Thyroid gland (tissue), 4 donors: ENCODE measurements at places on chromosomes 3 and 15. TPM values are rescaled to one million over a fixed set of nuclear protein-coding genes. Genes with fewer than 3 reads are reported as not detected.
A peak's percentile ranks its signal among the peaks of the same experiment; 100 is the strongest.

GRCh38 chr3:194738254-194739093 lies 52.8 kb downstream of the FAM43A start:
- H3K36me3 ChIP-seq = no peaks in the 10 kb centered on the region
- H3K27me3 ChIP-seq = no peaks in the 10 kb centered on the region
- H3K27ac ChIP-seq = no peak overlapping the region
- peak; percentile 82 for DNase-seq
- H3K4me1 ChIP-seq = peaks cover 13% of the 10 kb centered on the region

DNA sequence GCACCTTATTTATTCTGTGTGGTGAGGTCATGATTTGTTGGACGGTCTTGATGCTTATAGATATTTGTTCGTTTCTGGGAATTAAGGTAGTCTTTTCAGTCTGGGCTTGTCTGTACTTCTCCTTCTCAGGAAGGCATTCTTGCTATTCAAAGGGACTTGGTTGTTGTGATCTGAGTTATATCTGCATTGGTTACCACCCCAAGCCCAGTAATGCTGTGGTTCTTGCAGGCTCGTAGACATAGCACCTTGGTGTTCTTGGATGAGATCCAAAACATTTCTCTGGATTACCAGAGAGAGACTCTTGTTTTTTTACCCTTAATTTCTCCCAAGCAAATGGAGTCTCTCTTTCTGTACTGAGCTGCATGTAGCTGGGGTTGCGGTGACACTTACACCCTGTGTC lies 128.0 kb upstream of the CBLB start:
- H3K27ac ChIP-seq = no peak overlapping the region
- no peaks in the 10 kb centered on the region for H3K4me1 ChIP-seq
- no peak for DNase-seq
- no peaks in the 10 kb centered on the region for H3K27me3 ChIP-seq

DNA sequence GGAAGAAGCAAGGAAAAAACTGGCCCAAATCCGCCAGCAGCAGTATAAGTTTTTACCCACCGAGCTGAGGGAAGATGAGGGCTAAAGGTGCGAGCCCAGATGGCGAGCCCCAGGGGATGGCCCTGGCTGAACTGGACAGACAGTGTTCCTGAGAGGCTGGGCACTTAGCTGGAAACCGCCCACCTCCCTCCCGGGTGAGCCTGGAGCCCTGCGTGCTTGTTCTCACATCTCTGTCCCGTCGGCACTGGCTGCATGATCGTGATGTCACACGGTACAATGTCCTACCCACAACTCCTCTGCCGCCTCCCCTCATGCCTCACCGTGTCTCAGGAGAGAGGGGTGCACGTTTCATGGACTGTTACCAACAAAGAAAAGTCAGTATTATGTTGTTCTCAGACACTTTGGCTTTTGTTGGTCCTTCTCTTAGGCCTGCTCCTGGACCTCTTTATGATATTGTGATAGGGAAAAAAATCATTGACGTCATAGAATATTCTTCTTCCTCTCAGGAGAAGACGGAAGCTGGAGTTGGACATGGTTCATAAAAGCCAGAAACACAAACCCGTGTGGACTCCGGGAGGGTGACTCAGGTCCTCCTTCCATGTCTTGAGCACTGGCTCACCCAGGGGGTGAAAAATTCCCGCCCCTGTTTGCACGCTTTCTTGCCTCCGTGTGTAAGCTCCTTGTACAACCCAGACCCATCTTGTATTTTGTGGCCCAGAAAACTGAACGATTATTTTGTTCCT lies 201.8 kb upstream of the TPM1 start:
- no peaks in the 10 kb centered on the region for H3K4me1 ChIP-seq
- H3K4me3 ChIP-seq = no peak overlapping the region
- no peak overlapping the region for H3K27ac ChIP-seq
- H3K27me3 ChIP-seq = no peaks in the 10 kb centered on the region
- DNase-seq = no peak
- peaks cover 14% of the 10 kb centered on the region for H3K36me3 ChIP-seq

The HCLS1 gene
- total RNA-seq = 42.5 TPM

DNA sequence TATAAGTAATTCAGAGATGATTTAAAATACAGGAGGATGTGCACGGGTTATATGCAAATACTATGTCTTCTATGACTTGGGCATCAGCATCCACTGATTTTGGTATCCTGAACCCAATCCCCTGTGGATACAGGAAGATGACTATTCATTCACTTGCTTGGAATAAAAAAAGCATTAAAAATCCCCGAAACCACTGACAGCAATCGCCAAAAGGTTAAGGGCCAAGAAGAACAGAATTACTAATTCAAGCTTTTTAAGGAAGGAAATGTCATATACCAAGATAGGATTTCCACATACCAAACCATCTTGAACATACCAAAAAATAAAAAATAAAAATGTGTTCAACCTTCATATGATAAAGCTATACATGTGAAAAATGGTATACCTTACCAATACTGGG lies 93.7 kb downstream of the DLG1 start:
- no peak overlapping the region for H3K27ac ChIP-seq
- peaks cover 25% of the 10 kb centered on the region for H3K4me1 ChIP-seq
- H3K36me3 ChIP-seq = no peaks in the 10 kb centered on the region
- DNase-seq = no peak
- no peak overlapping the region for H3K4me3 ChIP-seq

The TTLL3 gene
- total RNA-seq = 55.8 TPM

GRCh38 chr3:44208086-44208485 lies 33.6 kb upstream of the TOPAZ1 start:
- DNase-seq = no peak
- H3K36me3 ChIP-seq = no peaks in the 10 kb centered on the region
- H3K27ac ChIP-seq = no peak overlapping the region
- H3K4me1 ChIP-seq = no peaks in the 10 kb centered on the region
- H3K4me3 ChIP-seq = no peak overlapping the region

- no peaks in the 10 kb centered on the region for H3K36me3 ChIP-seq
- no peaks in the 10 kb centered on the region for H3K27me3 ChIP-seq
- DNase-seq = peak; percentile 44
- H3K4me3 ChIP-seq = peak overlapping the region; percentile 0
- peak overlapping the region; percentile 17 for H3K27ac ChIP-seq
Measured at GRCh38 chr3:33658991-33659848, 58.8 kb downstream of the CLASP2 start.

GRCh38 chr3:116661196-116661595 lies 48.4 kb upstream of the TUSC7 start:
- no peak overlapping the region for H3K4me3 ChIP-seq
- H3K4me1 ChIP-seq = no peaks in the 10 kb centered on the region
- H3K36me3 ChIP-seq = no peaks in the 10 kb centered on the region
- H3K27ac ChIP-seq = no peak overlapping the region

The WDR93 gene
- 2.3 TPM for total RNA-seq

- H3K27me3 ChIP-seq = no peaks in the 10 kb centered on the region
- H3K4me3 ChIP-seq = no peak overlapping the region
- H3K36me3 ChIP-seq = peaks cover 5% of the 10 kb centered on the region
- H3K27ac ChIP-seq = no peak overlapping the region
- H3K4me1 ChIP-seq = peaks cover 4% of the 10 kb centered on the region
Measured at GRCh38 chr15:60514261-60514881, 35.4 kb upstream of the ICE2 start.

- no peak overlapping the region for H3K4me3 ChIP-seq
- no peak overlapping the region for H3K27ac ChIP-seq
- DNase-seq = no peak
- H3K4me1 ChIP-seq = no peaks in the 10 kb centered on the region
- H3K27me3 ChIP-seq = no peaks in the 10 kb centered on the region
Measured at GRCh38 chr15:76802411-76802810, 102.7 kb downstream of the SCAPER start.

DNA sequence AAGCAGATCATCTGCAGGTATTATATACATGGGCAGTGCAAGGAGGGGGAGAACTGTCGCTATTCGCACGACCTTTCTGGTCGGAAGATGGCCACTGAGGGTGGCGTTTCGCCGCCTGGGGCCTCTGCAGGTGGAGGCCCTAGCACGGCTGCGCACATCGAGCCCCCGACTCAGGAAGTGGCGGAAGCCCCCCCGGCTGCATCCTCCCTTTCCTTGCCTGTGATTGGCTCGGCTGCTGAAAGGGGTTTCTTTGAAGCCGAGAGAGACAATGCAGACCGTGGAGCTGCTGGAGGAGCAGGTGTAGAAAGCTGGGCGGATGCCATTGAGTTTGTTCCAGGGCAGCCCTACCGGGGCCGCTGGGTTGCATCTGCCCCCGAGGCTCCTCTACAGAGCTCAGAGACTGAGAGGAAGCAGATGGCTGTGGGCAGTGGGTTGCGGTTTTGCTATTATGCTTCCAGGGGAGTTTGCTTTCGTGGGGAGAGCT lies 639 bp downstream of the MKRN3 start:
- H3K36me3 ChIP-seq = no peaks in the 10 kb centered on the region
- DNase-seq = no peak
- H3K27ac ChIP-seq = no peak overlapping the region
- no peaks in the 10 kb centered on the region for H3K27me3 ChIP-seq
- no peaks in the 10 kb centered on the region for H3K4me1 ChIP-seq
- no peak overlapping the region for H3K4me3 ChIP-seq

The C2CD4A gene
- total RNA-seq = not detected

GRCh38 chr3:176661432-176661964 lies 535.8 kb downstream of the TBL1XR1 start:
- DNase-seq = no peak
- H3K27me3 ChIP-seq = no peaks in the 10 kb centered on the region
- H3K4me1 ChIP-seq = no peaks in the 10 kb centered on the region
- H3K4me3 ChIP-seq = no peak overlapping the region

- H3K27ac ChIP-seq = no peak overlapping the region
- no peaks in the 10 kb centered on the region for H3K27me3 ChIP-seq
- DNase-seq = no peak
- H3K4me3 ChIP-seq = no peak overlapping the region
- peaks cover 95% of the 10 kb centered on the region for H3K36me3 ChIP-seq
Measured at GRCh38 chr3:9690451-9691450, 12.9 kb upstream of the CPNE9 start.

The LRTM1 gene
- total RNA-seq = not detected

The RAD51 gene
- total RNA-seq = 1.4 TPM

DNA sequence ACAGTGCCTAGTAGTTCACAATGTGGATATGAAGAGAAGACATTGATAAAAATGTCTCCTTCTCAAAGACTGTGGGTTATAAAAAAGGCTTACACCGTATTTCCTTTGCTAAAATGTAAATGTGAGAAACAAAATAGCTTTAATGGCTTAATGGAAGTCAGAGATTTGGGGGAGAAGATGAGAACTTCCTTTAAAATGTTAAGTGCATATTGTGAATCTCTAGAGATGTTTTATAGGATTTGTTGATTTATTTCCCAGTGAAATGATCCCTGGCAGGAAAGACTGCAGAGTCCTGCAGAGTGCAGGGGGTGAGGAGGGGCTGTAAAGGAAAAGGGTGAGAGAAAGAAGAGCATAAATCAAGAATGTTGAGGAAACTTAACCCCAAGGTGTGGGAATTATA lies 305.1 kb downstream of the GAP43 start:
- no peaks in the 10 kb centered on the region for H3K36me3 ChIP-seq
- no peaks in the 10 kb centered on the region for H3K4me1 ChIP-seq
- no peak overlapping the region for H3K27ac ChIP-seq
- H3K27me3 ChIP-seq = no peaks in the 10 kb centered on the region
- no peak for DNase-seq

DNA sequence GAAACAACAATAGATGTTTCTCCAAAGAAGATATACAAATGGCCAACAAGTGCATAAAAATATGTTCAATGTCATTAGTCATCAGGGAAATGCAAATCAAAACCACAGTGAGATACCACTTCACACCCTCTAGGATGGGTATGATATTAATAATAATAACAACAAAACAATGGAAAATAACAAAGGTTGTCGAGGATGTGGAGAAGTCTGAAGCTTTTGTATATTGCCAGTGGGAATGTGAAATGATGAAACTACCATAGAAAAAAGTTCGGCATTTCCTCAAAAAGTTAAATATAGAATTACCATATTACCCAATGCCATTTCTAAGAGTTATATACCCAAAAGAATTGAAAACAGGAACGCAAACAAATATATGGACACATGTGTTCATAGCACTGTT lies 10.8 kb downstream of the BHLHE40 start:
- H3K27ac ChIP-seq = no peak overlapping the region
- no peaks in the 10 kb centered on the region for H3K36me3 ChIP-seq
- peaks cover 39% of the 10 kb centered on the region for H3K4me1 ChIP-seq
- DNase-seq = no peak
- no peak overlapping the region for H3K4me3 ChIP-seq
- H3K27me3 ChIP-seq = no peaks in the 10 kb centered on the region

GRCh38 chr15:41286665-41287333 lies 45.6 kb downstream of the OIP5 start:
- peaks cover 29% of the 10 kb centered on the region for H3K36me3 ChIP-seq
- H3K4me1 ChIP-seq = peaks cover 12% of the 10 kb centered on the region
- no peak overlapping the region for H3K4me3 ChIP-seq

The CCDC13 gene
- total RNA-seq = 4.0 TPM

GRCh38 chr3:120524171-120524923 lies 71.8 kb upstream of the NDUFB4 start:
- H3K4me1 ChIP-seq = peaks cover 3% of the 10 kb centered on the region
- no peaks in the 10 kb centered on the region for H3K36me3 ChIP-seq

DNA sequence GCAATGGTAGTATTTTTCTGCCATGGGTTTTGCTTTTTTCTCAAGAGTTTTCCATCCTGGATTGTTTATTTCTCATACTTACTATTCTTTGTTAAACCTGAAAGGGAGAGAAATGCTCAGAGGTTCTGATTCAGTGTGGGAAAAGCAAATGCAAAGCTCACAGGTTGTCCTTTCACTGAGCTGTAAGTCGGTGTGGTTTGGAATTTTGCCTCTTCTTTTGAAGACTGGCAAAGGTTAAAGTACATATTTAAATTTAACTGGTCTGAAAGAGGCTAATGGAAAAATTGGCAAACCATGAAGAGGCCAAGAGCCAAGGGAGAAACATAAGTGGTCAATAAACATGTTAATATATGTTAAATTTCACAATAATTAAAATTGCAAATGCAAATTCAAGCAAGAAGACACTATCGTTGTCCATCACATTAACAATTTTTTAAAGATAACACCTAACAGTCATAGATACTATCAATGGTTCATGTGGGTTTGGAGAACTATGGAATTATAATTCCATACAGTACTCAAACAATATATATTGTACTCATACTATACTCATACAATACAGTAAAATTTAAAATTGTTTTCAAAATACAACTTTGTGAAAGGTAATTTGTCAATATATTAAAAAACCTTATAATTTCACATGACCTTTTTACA lies 246.8 kb upstream of the STT3B start:
- no peak for DNase-seq
- no peaks in the 10 kb centered on the region for H3K27me3 ChIP-seq
- no peak overlapping the region for H3K4me3 ChIP-seq
- no peak overlapping the region for H3K27ac ChIP-seq

- H3K27me3 ChIP-seq = no peaks in the 10 kb centered on the region
- no peaks in the 10 kb centered on the region for H3K36me3 ChIP-seq
- no peak overlapping the region for H3K27ac ChIP-seq
- no peak overlapping the region for H3K4me3 ChIP-seq
Measured at GRCh38 chr3:27456554-27456953, 27.6 kb downstream of the SLC4A7 start.
